ENCODE measurements at places on chromosomes 2 and 18. TPM values are rescaled to one million over a fixed set of nuclear protein-coding genes. Genes with fewer than 3 reads are reported as not detected.
A peak's percentile ranks its signal among the peaks of the same experiment; 100 is the strongest.

DNA sequence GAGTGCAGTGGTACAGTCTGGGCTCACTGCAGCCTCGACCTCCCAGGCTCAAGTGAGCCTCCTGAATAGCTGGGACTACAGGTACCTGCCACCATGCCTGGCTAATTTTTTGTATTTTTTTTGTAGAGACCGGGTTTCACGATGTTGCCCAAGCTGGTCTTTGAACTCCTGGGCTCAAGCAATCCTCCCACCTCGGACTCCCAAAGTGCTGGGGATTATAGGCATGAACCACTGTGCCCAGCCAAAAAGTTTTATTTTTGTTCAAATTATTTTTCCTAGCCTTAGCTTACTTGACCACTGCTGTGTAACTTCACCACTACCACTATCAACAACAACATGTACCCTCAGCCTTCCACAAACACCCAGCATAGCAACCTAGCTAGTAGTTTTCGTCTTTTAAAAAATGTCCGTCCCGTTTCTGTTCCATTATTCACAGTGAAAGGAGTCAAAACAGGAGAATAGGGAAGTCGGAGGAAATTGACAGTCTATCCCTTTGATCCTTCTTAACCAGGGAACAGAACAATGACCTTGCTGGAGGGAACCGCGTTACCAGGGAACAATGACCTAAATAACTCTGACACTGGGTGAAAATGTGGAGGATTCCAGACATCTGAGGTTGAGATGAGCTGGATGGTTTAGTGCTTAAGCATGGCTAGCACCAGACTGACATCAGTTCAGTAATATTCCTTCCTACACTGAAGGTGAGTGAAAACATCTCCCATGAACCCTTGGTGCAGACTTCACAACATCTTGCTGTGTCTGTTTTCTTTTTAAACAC is 69.2 kb upstream of the ARL4C start:
- no peak for DNase-seq

GRCh38 chr2:38978296-38978903 is 88.7 kb downstream of the ARHGEF33 start:
- DNase-seq: no peak

DNA sequence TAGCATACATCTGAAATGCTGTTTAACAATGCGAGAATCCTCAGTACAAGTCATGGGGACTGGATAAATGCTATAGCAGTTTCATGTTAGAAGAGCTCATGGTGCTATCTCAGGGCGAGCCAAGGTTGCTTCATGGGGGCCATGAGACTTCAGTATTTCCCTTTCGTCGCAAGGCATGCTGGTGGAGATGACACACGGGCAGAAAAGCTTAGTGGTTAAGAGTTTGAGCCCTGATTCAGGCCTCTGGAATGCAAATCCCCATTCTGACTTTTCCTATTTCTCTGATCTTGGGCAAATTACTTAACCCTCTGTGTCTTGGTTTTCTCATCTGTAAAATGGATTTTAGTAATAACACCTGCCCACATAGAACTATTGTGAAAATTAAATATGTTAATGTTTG is 57.4 kb upstream of the EPHA4 start:
- DNase-seq: no peak

Gene DPY30
- total RNA-seq: 49.8 TPM

DNA sequence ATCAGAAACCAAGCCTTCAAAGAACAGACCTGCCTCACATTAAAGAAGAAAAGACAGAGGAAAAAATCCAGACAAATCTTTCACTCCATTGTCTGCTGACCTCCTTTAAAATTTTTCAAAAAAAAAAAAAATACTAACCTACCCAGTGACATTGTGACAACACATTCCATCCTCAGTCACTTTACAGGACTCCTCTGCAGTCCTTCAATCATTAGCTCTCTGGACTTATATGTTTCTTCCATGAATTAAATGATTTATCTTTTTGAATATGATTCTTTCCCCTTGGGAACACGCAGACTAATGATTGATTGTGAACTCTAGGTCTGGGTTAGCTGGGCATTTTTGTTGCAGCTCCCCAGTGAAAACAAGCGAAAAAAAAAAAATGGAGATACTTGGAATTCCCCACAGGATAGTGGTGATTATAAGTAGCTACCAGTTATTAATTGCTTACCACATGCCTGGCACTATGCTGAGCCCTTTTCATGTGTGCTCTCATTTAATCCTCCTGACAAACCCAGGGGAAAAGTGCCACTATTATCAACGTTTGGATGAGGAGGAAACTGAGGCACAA is 261.3 kb upstream of the NCKAP5 start:
- no peak for DNase-seq

Gene TUBA3E
- total RNA-seq: 1.6 TPM

GRCh38 chr18:69400253-69400975 is at the start of gene DOK6:
Gene DOK6, plus strand, starts transcription at chr18:69400888.
- peak; percentile 74 for DNase-seq

- DNase-seq: no peak
These were observed 769.1 kb downstream of the CCDC85A start for GRCh38 chr2:56952871-56953270.

DNA sequence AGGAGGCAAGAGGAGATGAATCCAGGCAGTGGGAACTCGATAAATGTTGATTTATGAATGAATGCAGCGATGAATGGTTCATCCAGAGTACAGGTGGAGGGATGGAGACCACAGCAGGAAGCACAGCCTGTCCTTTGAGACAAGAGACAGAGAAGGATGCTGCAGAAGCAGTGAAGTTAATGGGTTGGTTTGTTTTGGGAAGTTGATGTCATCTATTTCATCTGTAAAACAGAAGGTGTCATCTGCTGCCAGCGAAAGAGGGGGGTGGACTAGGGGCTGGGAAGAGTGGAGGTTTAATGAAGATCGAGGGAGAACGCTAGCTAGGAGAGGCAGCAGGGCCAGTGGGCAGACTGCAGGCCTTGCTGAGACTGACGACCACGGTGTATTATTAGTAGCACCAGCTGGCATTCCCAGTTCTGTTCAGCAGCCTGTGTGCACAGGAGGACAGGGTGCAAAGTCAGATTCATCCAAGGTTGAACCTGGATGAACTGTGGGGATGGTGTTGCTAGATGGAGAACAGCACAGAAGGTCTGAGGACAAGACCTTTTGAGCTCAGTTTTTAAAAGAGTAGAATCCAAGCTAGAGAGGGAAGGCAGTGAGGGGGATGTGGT is 120.3 kb upstream of the CAPN13 start:
- no peak for DNase-seq

- DNase-seq: no peak
These were observed 42.1 kb downstream of the GRHL1 start for GRCh38 chr2:9993488-9994165.

Gene UGT1A1
- total RNA-seq: not detected

- no peak for DNase-seq
These were observed 568.1 kb upstream of the CRIM1 start for GRCh38 chr2:35787302-35788031.

Gene ALPI
- total RNA-seq: not detected

Gene PMAIP1
- 0.75 TPM for total RNA-seq

- no peak for DNase-seq
These were observed 355.2 kb downstream of the CMPK2 start for GRCh38 chr2:6510532-6510931.

Gene NDUFV2
- 167 TPM for total RNA-seq

Gene WNT6
- 2.4 TPM for total RNA-seq

- DNase-seq: no peak
These were observed 1.3 kb downstream of the ING5 start for GRCh38 chr2:241703032-241703604.

GRCh38 chr2:15507061-15507460 is 54.1 kb downstream of the NBAS start:
- no peak for DNase-seq

Gene CFAP210
- not detected for total RNA-seq

Gene CHRNA1
- not detected for total RNA-seq

GRCh38 chr2:80365762-80366161 is 61.2 kb upstream of the LRRTM1 start:
- DNase-seq: no peak

Gene NCKAP5
- total RNA-seq: 5.4 TPM

GRCh38 chr2:12120281-12121150 is 374.1 kb downstream of the LPIN1 start:
- DNase-seq: no peak

DNA sequence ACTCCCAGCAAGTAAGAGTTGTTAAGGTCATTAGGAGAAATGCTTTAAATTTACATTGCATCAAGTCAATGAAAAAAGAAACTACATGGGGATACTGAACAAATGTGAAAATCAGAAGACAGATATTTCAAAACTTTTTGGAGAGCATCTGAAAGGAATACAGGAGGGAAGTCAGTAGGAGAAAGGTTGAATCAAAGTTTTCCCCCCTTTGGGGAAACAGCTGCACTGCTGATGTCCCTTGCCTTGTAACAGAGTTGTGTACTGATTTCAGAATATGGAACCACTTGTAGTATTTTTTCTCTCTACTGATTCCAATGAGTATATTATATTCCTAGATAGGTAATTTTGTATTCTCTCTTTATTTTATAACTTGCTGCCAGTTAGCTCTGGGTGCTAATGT is 592.5 kb upstream of the ZEB2 start:
- no peak for DNase-seq

DNA sequence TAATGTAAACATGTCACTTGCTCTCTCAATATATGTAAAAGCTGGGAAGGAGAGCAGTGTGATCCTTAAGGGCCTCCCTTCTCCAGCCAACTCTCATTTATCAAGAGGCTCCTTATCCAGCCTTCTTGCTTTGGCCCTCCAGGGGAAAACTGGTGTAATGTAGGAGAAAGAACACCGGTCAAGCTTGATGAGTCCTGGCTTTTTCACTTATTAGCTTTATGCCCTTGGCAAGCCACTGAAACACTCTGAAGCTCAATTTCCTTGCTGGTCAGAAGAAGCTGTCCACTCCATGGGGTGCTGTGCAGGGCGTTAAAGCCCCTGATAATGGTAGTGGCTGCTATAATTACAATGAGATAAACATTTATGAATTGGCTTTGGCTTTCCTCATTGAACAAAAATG is 251.2 kb upstream of the RBBP8 start:
- DNase-seq: no peak

Gene PXDN
- 26.9 TPM for total RNA-seq

DNA sequence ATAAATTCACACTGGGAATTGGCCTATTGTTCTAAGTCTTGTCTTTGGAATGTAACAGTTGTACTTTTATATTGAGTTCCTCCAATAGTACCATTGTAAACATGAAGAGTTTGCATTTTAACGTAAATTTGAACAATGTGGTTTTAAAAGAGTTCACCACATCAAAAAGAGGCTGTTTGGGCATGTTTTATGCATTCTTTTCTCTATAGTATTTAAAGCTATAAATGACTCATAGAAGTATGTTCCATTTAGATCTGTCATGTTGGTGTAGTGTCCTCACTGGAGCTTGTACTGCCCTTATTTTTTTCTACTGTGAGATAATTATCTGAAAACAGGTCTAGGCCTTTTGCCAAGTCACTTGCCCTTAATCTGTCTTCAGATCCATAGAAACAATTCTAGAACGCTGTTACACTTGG is 141.9 kb downstream of the RHBDD1 start:
- DNase-seq: no peak

GRCh38 chr18:57687970-57688369 is 66.3 kb upstream of the NARS1 start:
- no peak for DNase-seq

GRCh38 chr2:240967681-240968621 is 30.5 kb upstream of the SNED1 start:
- no peak for DNase-seq

DNA sequence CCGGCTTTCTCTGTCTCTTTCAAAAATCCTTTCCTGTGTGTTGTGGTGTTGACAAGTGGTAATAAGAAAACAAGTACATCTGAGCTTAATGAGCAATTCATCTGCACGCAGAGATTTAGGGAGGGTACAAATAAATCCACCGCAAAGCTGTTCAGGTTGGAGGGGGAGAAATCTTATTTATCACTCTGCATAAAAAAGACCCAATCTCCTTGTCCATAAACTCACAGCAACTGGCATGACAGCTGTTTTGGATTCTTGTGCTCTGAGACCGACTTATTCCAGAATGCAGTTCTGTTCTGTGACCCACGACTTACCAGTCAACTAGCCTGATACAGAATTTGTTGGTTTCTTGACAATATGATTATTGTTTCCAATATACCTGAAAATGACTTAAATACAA is 380.1 kb downstream of the SOX11 start:
- no peak for DNase-seq

DNA sequence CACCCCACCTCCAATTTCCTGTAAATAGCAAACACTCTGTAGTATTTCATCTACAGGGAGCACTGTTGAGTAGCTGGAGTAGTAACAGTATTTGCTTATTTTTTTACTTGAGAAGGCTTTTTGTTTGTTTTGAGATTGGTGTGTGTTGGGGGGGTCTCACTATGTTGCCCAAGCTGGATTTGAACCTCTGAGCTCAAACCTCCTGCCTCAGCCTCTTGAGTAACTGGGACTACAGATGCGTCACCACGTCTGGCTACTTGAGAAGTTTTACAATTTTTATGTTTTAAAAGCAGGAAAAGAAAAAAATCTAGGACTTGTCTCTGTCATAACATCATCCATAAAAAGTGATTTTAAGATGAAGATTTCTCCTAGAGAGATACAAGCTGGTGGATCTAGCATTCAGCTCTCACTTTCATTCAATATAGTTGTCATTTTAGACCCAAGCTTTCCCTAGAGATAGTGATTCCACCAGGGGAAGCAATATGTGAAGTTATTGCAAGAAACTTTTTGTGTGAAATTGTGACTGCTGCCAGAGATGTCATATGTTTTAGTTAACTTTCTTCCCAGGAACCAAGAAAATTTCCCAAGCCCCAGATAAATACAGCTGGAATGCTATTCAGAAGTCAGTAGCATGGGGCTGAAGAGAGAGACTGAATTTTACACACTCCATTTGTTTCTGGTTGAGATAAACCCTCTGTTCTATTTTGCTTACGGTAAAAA is 60.2 kb upstream of the MAP4K3 start:
- no peak for DNase-seq

Gene SSB
- 56.7 TPM for total RNA-seq

Gene CSRNP3
- 1.3 TPM for total RNA-seq

DNA sequence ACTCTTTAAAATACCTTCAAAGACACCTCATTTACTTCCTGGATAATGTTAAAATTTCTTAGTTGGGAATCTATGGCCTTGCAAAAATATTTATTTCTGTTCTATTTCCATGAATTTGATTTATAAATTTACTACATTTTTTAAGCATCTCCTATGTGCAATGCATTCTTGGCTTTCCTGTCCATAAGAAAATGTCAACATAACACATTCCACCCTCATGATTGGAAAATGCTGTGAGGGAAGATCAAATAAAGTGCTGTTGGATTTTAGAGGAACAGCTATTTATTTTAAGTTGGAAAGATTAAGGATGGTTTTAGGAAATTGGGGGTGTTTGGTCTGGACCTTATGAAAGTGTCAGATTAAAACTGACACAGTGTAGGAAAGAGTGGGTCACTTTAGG is 45.4 kb upstream of the MC4R start:
- no peak for DNase-seq

All from right atrium auricular region (tissue), 2 donors.